IPS DF 6.9 (cell line): ENCODE measurements at places on chromosomes 2 and 18.
A peak's percentile ranks its signal among the peaks of the same experiment; 100 is the strongest.

GRCh38 chr2:209942426-209942825, 60.0 kb upstream of the RPE start:
- no peak for DNase-seq

DNA sequence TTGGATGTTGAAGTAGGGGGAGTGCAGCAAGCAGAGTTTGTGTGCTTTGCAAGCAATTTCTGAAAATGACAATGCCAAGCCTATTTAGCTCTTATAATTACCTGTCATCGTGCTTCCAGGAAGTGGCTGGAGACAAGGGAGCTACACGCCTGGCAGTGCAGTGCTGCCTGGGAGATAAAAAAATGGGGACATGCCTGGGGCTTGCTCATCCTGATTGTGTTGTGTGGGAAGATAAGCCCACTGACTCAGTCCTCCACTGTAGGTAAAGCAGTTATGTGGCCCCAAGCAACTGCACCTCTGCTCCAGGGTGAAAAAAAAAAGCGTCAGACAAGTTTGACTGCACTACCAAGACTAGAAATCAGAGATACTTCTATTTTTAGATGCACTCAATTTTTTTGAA, 396.9 kb upstream of the NXPH2 start:
- DNase-seq, result no peak

DNA sequence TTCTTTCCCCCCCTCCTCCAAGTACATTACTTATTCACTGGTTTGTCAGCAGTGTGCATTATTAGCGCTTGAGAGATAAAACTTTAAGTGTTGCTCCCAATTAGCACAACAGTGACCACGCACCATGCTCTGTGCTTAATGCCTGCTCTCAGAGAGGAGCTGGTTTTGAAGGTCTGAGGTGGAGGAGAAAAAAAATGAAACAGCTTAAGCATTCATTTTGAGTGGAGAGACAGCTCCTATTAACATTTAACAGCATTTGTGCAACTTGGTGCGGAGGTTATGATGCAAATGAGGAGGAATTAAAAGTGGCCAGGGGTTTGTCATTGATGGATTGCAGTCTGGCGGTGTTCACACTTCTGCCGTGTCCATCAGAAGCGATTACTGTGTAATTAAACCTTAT, 141.8 kb downstream of the FIGN start:
- no peak for DNase-seq

- no peak for DNase-seq
These were observed 21.5 kb downstream of the IL1RN start for GRCh38 chr2:113148606-113149552.

GRCh38 chr2:181250691-181251090, 206.5 kb upstream of the ITGA4 start:
- no peak for DNase-seq

- no peak for DNase-seq
These were observed 75.6 kb upstream of the ID2 start for GRCh38 chr2:8606226-8606625.

DNA sequence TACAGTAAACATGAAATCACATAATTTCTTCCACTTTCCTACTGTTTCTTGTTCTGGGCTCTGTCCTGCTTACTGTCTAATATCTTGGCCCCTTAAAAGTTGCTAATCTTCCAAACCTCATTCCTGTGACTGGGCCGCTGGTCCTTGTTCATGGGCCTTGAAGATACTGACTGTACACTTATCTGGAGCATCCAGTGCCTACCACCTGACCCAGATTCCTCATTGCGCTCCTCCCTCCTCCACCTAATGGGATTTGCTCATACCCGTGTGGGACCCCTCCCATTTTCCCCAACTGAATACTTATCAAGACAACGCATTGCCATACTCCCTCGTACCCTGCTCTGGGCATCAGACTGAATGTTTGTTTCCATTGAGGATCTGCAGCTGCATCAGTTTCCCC, 6.1 kb upstream of the IL37 start:
- DNase-seq, result no peak

- DNase-seq, result no peak
These were observed 134.7 kb downstream of the LDLRAD4 start for GRCh38 chr18:13353084-13353823.

- no peak for DNase-seq
These were observed 126.6 kb upstream of the PPP1CB start for GRCh38 chr2:28624793-28625701.

DNA sequence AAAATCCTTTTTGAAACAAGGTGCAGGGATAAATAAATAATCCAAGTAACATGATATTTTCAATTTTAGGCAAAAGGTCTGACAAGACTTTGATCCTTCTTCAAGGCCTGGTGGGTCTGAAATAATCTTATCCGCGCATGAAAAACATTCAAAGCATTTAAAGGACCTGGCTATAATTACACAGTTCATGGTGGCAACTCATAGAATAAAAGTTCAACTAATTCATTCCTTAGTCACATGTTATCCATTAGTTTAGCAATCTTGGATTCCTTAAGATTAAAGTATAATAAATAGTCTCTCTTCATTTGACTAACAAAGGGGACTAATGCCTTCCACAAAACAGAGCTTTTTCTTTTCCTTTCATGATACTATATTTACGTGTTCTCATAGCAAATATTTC, 21.0 kb upstream of the SLC38A11 start:
- DNase-seq, result no peak

GRCh38 chr18:80159713-80160636, 50.9 kb downstream of the ADNP2 start:
- no peak for DNase-seq

GRCh38 chr2:217412721-217413120, 552.9 kb upstream of the TNP1 start:
- DNase-seq, result no peak

DNA sequence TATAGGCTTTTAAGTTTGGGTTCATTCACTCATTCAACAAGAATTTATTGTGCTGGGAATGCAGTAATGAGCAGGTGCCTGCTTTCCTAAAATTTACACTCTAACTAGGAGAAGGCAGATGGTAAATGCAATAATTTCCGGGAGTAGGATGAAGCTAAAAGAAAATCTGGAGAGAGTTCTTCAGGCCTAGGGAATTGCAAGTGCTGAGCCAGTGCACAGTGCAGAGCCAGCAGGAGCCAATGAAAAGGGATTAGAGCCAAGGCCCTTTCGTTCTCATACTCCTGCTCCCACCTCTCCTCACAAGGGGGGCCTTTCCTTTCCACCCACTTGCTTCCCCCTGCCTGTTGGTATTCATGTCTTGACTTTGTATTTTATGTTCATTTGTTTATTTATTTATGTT, 55.1 kb downstream of the CFAP221 start:
- DNase-seq, result no peak

- no peak for DNase-seq
These were observed 251.6 kb downstream of the TNS1 start for GRCh38 chr2:217751192-217751591.

- DNase-seq, result no peak
These were observed 1331.8 kb upstream of the ZEB2 start for GRCh38 chr2:145851730-145852129.

- DNase-seq, result no peak
These were observed 234.3 kb downstream of the OSR1 start for GRCh38 chr2:19124135-19124534.

DNA sequence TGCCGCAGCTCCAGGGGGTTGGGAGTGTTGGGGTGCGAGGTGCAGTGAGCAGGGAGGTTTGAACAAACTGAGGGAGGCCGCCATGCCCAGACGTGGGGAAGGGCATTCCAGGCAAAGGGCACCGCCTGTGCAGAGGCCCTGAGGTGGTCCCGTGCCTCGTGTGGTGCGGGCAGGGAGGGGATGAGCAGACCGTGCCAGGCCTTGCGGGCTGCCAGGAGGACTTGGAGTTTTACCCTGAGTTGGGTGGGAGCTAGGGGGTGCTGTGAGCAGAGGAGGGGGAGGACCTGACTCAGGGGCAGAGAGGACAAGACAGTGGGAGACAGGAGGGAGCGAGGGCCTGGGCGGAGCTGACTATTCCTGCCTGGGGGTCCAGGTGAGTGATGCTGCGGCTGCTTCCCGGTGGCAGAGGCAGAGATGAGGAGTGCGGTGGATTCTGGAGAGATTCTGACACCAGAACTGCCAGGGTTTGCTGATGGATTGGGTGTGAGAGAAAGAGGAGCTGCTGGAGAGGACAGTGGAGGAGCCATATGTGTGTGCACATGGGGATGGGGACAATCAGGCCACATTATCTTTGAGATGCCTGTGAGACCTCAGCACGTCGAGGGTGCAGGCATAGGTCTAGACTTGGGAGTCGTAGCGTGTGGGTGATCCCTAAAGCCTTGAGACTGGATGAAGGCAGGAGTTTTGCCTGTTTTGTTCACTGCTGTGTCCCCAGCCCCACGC, 23.4 kb downstream of the ZAP70 start:
- no peak for DNase-seq

DNA sequence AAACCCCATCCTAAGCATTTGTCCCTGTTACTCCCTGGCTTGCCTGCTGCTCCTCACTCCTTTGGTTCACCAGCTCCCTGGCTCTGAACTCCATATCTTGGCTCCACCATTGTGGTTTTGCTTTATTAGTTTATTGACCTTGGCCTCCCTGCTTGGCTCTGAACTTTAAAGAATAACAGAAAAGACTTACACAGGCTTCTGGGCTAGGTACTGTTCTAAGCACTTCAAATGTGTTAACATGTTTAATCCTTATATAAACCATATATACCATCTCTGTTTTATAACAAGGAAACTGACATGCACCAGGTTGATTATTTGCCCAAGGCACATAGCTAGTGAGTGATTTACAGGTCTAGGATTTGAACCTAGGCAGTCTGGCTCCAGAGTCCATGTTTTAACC, 149.7 kb upstream of the CAPN13 start:
- DNase-seq, result no peak

GRCh38 chr2:58594175-58594574, 353.1 kb upstream of the FANCL start:
- DNase-seq, result no peak

DNA sequence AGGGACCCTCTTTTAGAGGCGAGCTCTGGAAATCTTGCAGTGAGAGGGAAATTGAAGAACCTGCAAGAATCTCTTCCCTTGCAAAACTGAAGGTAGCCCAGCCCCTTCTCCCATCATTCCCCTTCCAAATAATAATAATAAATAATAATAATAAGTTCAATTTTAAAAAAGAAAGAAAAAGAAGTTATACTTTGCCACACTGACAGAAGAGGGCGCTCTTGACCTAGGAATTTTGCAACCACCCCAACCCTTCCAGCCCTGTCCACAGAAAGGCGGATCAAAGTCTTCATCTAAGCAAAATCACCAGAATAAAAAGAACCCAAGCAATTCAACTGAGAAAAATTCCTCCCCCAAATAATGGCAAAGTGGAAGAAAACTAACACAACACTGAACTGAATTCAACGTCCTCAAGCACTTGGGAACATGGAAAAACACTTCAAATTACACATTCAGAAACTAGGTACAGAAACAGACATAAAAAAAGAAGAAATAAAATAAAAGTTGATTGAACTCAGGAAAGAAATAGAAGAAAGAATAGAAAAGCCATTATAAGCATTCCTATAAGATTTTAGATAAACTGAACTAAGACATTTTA, 98.9 kb upstream of the GLS start:
- DNase-seq, result peak; percentile 60

DNA sequence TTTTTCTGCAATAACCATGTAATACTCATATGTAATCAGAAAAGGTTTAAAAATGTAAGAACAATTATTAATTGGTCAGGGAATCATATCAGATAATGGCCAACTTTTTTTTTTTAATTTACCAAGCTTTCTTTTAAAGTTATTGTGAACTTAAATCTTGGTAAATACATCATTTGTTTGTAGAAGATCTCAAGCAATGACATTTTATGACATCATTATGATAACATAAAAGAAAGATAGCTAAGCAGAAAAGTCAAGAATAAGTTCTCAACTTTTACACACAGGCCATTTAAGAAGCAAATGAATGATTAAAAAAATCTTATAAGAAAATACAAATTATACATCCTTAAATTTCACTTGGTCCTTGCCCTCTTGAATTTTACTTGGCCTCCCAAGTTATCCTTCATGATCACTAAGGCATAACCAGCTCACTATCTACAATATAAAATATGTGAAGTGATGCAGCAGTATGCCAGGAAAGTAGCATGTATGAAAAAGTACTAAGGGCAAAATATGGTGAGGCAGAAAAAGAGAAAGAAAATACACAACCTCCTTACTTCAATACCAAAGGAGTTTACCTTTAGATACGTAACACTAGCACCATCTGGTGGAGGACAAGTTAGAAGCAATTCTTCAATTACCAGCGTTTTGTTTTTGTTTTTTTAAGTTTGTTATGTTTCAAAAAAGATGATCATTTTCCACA, 116.6 kb downstream of the SRBD1 start:
- peak; percentile 31 for DNase-seq

DNA sequence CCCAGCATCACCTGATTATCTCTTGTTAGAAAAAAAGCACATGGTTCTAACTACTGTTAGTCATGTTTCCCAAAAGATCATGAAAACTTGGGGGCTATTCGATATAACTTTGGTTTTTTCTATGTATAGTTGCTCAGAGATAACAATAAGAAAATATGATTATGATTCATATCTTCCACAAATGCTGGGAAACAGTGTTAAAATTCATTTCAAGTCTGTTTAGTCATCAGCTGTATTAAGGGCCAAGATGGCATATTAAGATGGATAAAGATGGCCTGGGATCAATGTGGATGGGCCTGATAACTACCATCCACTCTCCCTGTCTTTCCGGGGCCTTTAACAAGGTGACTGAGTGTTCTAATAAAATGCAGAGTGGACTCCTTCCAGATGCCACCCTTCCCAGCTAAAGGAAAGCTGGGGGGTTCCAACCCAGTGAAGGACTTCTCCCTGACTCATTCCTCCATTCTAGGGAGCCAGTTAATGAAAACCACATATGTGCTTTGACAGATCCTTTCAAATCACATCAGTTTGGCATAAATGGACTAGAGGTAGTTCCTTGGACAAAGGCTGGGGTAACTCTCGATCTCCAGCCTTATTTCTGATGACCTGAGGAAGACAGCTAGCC, 221.6 kb downstream of the VAPA start:
- no peak for DNase-seq

DNA sequence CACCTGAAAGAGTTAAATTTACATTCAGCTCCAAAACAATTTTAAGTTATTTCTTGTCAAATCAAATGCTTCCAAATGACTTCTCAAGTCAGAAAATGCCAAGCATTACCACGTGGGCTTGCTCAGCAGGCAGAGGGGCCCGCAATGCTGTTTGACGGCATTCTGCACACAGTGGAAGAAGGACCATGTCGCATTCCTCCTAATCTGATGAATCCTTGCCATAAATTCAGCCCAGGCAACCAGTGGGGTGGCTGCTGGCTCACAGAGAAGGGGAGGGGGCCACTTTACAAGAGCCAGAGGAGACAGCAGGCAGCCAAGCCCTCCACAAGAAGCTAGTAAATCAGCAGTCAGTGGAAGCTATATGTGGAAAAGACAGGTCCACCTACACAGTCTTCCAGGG, 56.7 kb downstream of the OSR1 start:
- DNase-seq, result no peak

GRCh38 chr2:26730549-26731344, 33.3 kb upstream of the SLC35F6 start:
- no peak for DNase-seq

DNA sequence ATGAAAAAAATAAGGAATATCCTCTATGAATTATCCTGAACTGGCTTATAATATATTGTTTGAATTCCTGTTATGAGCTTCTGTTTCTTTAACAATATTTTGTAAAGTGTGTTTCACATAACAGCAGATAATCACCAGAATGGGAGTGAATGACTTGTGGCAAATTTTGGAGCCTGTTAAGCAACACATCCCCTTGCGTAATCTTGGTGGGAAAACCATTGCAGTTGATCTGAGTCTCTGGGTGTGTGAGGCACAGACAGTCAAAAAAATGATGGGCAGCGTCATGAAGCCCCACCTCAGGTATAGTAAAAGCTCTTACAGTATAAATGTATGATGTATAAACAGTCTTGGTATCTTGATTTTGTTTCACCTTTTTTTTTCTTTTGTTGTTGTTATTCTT, 5.9 kb downstream of the GEN1 start:
- no peak for DNase-seq

GRCh38 chr2:164719996-164720941, 99.0 kb upstream of the GRB14 start:
- DNase-seq, result no peak
